ENCODE measurements at places on chromosomes 3 and 15. TPM values are rescaled to one million over a fixed set of nuclear protein-coding genes. Genes with fewer than 3 reads are reported as not detected.
A peak's percentile ranks its signal among the peaks of the same experiment; 100 is the strongest.

ECE2 gene
- total RNA-seq, result not detected

- no peaks in the 10 kb centered on the region for H3K27me3 ChIP-seq
- H3K36me3 ChIP-seq, result no peaks in the 10 kb centered on the region
- peak; percentile 72 for DNase-seq
- H3K4me1 ChIP-seq, result no peaks in the 10 kb centered on the region
- peak overlapping the region; percentile 70 for H3K27ac ChIP-seq
- H3K4me3 ChIP-seq, result peak overlapping the region; percentile 33
These were observed 1.8 kb downstream of the LIMD1 start for GRCh38 chr3:45596290-45596791.

GRCh38 chr3:143084856-143085731 lies 34.5 kb upstream of the CHST2 start:
- no peak overlapping the region for H3K4me3 ChIP-seq
- no peaks in the 10 kb centered on the region for H3K4me1 ChIP-seq
- H3K27me3 ChIP-seq, result no peaks in the 10 kb centered on the region
- no peak overlapping the region for H3K27ac ChIP-seq

GRCh38 chr15:88613074-88613944 lies 7.8 kb upstream of the AEN start:
- no peaks in the 10 kb centered on the region for H3K27me3 ChIP-seq
- H3K4me3 ChIP-seq, result no peak overlapping the region
- no peaks in the 10 kb centered on the region for H3K4me1 ChIP-seq
- H3K36me3 ChIP-seq, result no peaks in the 10 kb centered on the region
- no peak for DNase-seq

HYAL1 gene
- total RNA-seq, result 9.3 TPM

- no peaks in the 10 kb centered on the region for H3K36me3 ChIP-seq
- no peak overlapping the region for H3K4me3 ChIP-seq
- no peaks in the 10 kb centered on the region for H3K27me3 ChIP-seq
- DNase-seq, result no peak
- no peak overlapping the region for H3K27ac ChIP-seq
These were observed 48.4 kb downstream of the KY start for GRCh38 chr3:134602440-134602814.

TGM4 gene
- not detected for total RNA-seq

- H3K4me3 ChIP-seq, result no peak overlapping the region
- H3K4me1 ChIP-seq, result no peaks in the 10 kb centered on the region
- peak; percentile 83 for DNase-seq
- no peaks in the 10 kb centered on the region for H3K36me3 ChIP-seq
- no peaks in the 10 kb centered on the region for H3K27me3 ChIP-seq
These were observed 429.9 kb downstream of the TBL1XR1 start for GRCh38 chr3:176767385-176767784.

BBX gene
- 77.8 TPM for total RNA-seq

SLC9C1 gene
- total RNA-seq, result 0.29 TPM

DNA sequence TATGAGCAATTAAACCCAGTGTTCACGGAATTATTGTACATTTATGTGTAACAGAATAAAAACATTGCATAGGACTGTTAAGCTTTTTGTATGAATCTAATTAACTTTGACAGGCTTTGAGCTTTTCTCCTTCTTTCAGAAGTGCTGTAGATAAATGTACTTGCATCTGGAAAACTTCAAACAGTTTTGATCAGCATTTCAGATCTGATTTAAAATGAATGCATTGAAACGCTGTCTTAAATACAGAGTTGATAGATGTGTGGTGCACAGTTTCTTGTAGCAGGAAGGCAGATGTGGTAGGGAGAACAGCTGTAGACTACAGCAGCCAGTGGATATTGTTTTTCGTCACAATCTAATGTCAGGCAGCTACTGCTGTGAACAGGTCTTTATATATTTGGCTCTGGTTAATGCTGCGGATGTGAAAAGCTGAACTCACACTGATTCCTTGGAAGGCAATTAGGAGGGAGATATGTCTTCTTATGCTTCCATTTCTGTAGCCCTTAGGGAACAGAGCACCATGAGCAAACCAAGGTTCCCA lies 193.8 kb upstream of the GOLIM4 start:
- H3K4me1 ChIP-seq, result no peaks in the 10 kb centered on the region
- H3K4me3 ChIP-seq, result no peak overlapping the region
- H3K36me3 ChIP-seq, result no peaks in the 10 kb centered on the region
- no peak overlapping the region for H3K27ac ChIP-seq
- no peak for DNase-seq

MESP2 gene
- not detected for total RNA-seq

AGTR1 gene
- total RNA-seq, result 8.5 TPM

- H3K36me3 ChIP-seq, result no peaks in the 10 kb centered on the region
- no peak for DNase-seq
- H3K27ac ChIP-seq, result no peak overlapping the region
These were observed 9.7 kb upstream of the CRBN start for GRCh38 chr3:3189102-3189727.

DNA sequence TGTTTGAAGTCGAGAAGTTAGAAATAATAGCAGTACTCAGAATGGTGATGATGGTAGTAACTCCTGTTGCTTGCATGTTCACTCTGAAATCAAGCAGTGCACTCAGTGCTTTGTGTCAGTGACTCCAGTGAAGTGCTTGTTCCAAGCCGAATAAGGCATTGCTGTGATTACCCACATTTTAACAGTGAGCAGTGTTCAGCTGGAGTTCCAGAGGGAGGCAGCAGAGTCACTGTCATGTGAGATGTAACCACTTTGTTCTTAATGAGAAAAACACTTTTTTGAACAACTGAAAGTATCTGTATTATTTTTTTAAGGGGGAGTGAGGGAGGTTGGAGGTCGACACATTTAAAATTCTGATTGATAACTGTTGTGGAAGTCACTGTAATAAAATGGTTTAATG lies 3.7 kb downstream of the MDFIC2 start:
- no peaks in the 10 kb centered on the region for H3K4me1 ChIP-seq
- H3K36me3 ChIP-seq, result no peaks in the 10 kb centered on the region
- DNase-seq, result no peak
- H3K4me3 ChIP-seq, result no peak overlapping the region
- H3K27me3 ChIP-seq, result no peaks in the 10 kb centered on the region

ADAMTSL3 gene
- total RNA-seq, result 74.5 TPM

DNA sequence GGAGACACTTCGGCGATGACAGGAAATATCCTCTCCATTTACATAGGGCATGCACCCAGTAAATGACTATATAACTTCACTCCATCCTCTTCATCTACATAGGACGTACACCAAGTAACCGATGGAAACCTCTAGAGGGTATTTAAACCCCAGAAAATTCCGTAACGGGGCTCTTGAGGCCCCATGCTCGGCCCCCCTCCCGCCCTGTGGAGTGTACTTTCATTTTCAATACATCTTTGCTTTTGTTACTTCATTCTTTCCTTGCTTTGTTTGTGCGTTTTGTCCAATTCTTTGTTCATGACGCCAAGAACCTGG lies 7.5 kb upstream of the FAM107A start:
- H3K4me3 ChIP-seq, result peak overlapping the region; percentile 38
- no peaks in the 10 kb centered on the region for H3K4me1 ChIP-seq
- no peaks in the 10 kb centered on the region for H3K27me3 ChIP-seq
- H3K27ac ChIP-seq, result no peak overlapping the region
- no peak for DNase-seq
- no peaks in the 10 kb centered on the region for H3K36me3 ChIP-seq

DNA sequence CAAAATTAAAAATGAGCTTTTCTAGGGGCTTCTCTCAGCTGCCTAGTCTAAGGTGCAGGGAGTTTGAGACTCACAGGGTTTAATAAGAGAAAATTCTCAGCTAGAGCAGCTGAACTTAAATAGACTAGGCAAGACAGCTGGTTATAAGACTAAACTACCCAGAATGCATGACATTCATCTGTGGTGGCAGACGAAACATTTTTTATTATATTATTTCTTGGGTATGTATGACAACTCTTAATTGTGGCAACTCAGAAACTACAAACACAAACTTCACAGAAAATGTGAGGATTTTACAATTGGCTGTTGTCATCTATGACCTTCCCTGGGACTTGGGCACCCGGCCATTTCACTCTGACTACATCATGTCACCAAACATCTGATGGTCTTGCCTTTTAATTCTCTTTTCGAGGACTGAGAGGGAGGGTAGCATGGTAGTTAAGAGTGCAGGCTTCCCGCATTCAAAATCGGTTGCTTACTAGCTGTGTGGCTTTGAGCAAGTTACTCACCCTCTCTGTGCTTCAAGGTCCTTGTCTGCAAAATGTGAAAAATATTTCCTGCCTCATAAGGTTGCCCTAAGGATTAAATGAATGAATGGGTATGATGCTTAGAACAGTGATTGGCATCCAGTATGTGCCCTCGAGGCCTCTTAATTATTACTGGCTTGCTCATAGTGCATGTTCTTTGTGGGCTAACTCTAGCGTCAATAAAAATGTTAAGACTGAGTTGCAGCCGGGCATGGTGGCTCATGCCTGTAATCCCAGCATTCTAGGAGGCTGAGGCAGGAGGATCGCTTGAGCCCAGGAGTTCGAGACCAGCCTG lies 984 bp downstream of the CCR5 start:
- no peak overlapping the region for H3K27ac ChIP-seq
- no peak for DNase-seq
- H3K36me3 ChIP-seq, result no peaks in the 10 kb centered on the region

FBXL2 gene
- total RNA-seq, result 21.9 TPM

DNA sequence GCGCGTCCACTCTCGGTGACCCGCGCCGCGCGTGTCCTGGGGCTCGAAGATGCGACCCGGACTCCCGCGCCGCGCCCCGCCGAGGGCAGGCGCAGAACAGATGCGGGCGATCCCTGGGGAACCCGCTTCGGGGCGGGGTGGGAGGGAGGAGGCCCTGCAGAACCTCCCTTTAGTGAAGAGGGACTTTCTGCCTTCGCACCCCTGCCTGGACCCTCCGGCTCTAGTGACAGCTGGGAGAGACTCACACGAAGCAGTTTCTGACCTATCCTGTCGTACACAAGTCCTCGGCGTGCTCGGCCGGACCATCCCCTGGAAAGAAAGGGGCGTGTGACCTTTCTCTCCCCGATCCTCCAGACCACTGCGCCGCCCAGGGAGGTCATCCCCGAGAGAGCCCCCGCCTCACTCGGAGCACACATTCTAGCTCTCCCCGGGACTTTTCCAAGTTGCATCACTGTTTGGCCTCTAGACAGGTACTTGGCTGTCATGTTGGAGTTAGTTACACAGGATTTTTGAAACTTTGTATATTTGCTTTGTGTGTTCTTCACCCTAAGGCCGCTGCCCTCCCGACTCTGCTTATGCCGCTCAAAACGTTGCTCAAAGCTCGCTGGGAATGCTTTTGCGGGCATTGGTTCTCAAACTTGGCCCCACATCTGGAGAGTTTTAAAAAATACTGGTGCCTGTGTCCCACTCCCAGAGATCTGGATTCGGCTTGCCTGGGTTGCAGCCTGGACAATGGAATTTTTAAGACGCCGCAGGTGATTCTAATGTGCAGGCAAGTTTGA lies 582 bp downstream of the CGNL1 start:
- DNase-seq, result peak; percentile 81
- H3K27me3 ChIP-seq, result no peaks in the 10 kb centered on the region
- no peaks in the 10 kb centered on the region for H3K4me1 ChIP-seq
- no peak overlapping the region for H3K27ac ChIP-seq

GRCh38 chr3:23465569-23465968 lies 262.4 kb downstream of the UBE2E2 start:
- peaks cover 2% of the 10 kb centered on the region for H3K4me1 ChIP-seq
- H3K27ac ChIP-seq, result no peak overlapping the region
- no peak overlapping the region for H3K4me3 ChIP-seq

DNA sequence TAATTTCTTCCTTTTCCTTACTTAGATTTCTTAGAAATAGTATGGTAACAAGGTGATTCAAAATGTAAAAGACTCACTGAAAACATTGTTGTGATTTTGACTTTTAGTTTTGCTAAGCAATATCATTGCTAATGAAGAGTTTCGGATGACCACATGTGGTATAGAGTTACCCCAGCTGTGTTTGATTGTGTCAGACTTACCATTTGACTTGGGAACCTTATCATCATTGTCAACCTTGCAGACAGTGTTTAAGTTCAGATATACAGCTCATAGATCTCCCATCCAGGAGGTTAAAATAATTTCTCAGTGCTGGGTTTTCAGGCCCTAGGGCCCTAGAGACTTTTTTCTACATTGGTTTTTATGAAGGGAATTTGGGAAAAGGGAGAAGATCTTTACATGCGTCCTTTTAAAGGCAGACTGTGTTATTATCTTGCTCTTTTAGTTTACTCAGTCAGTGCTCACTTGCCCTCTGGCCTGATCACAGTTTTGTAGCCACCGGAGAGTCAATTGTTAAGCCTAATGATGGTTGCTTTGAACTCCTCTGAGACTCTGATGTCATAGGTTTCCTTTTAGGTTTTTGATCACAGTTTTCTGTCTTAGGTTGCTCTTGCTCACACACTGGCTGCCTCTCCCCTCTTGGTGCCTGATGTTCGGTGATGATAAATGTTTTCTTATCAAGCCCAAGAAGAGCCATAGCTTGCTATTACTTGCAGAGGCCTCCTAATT lies 133.5 kb upstream of the ZPLD1 start:
- no peak overlapping the region for H3K27ac ChIP-seq
- H3K4me3 ChIP-seq, result no peak overlapping the region
- no peaks in the 10 kb centered on the region for H3K4me1 ChIP-seq
- no peaks in the 10 kb centered on the region for H3K36me3 ChIP-seq
- no peak for DNase-seq

DNA sequence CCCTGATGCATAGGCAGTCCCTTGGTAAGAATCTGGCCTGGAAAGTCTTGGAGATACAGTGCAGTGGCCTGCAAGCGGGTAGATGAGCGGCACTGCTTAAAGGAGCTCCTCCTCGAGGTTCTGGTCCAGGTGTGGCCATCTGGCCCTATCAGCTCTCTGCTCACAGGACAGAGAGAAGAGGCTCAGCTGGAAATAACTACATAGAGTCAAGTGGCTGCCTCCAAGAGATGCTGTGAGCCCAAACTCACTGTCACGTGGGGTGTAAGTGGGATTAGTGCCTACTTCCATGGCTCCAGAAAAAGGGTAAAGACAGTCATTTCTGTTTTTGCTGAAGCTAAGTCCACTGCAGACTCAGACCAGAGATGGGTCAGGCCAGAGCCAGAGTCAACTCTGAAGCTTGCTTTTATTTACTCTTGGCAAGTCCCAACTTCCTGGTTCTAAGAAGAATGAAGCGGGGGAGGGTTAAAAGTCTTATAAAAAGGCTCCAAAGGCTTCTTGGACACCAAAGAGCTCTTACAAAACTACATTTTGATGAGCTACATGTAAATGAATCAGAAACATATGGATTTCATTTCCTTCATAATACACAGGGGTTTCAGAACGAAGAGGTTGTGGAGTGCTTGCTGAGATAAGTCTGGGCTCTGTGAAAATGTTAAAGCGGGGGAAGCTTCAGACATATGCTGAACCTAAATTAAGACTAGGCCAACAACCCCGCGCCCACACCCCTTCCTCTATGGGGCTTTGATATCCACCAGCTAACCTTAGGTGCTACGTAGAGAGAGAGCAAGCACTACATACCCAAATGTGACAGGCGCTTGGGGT lies 77.1 kb downstream of the PDZRN3 start:
- H3K36me3 ChIP-seq, result no peaks in the 10 kb centered on the region
- no peaks in the 10 kb centered on the region for H3K27me3 ChIP-seq
- peaks cover 7% of the 10 kb centered on the region for H3K4me1 ChIP-seq
- peak overlapping the region; percentile 88 for H3K27ac ChIP-seq
- H3K4me3 ChIP-seq, result no peak overlapping the region

KBTBD13 gene
- total RNA-seq, result 1.5 TPM

PAK6 gene
- total RNA-seq, result 0.81 TPM

ACTL6A gene
- total RNA-seq, result 22.5 TPM

GRCh38 chr3:194637066-194637465 lies 3.8 kb upstream of the TMEM44 start:
- DNase-seq, result no peak
- no peaks in the 10 kb centered on the region for H3K36me3 ChIP-seq
- H3K4me3 ChIP-seq, result no peak overlapping the region
- no peak overlapping the region for H3K27ac ChIP-seq
- no peaks in the 10 kb centered on the region for H3K27me3 ChIP-seq

CCK gene
- not detected for total RNA-seq
